ENCODE measurements at places on chromosomes 12 and 14.

GRCh38 chr12:1234073-1234472, 243.1 kb downstream of the ERC1 start:
- no peak for DNase-seq

GRCh38 chr14:24612196-24612595, 2.7 kb upstream of the GZMH start:
- no peak for DNase-seq

- DNase-seq: no peak
These were observed 20.4 kb downstream of the VASH1 start for GRCh38 chr14:76781648-76782051.

DNA sequence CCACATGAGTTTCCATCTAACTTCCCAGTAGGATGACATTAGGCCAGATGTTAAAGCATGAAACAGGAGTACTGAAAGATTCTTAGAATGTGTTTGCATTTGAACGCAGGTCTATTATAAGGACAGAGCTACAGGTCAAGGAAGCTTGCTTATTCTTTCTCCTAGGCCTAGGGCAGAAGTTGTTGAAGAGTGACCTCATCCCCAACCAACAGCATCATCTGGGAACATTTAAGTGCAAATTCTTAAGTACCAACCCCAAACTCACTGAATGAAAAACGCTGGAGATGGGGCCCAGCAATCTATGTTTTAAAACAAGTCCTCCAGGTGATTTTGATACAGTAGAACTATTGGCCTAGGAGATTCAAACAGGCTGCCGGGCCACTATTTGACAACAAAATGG, 52.4 kb downstream of the PAPLN start:
- no peak for DNase-seq

DNA sequence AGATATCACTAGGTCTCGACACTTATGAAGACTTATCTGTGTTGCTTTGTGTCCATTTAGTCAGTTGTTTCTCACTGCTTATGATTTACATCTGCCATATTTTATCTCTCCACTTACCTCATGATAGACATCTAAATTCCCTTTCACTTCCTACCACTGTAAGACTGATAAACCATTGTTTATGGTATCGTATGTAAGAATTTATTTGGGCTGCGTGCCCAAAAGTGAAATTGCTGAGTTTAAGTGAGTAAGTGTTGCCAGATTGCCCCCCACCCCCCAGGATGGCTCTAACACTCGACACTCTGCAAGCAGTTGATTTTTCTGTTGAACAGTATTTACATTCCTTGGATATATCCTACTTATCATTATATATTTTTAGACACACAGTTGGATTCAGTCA, 69.9 kb upstream of the MON2 start:
- DNase-seq: no peak

DNA sequence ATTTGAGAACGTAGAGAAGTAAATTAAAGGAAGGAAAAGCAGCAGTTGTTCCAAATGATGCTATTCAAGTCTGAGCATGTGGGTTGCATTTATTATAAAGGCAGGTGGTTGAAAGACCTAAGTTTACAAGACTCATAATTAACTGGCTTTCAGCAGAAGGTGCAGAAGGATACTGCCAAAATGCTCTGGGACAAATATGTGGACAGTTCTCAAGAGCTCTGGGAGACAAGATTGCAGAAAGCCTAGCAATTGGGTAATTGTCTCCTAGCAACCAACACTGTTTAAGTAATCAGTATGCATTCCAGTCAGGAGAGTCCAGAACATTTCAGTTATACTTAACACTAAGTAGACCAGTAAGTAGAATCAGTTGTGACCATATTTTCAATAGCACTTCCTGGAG, 131.5 kb downstream of the GPR135 start:
- DNase-seq: no peak

GRCh38 chr14:26401179-26401968, 196.5 kb downstream of the NOVA1 start:
- no peak for DNase-seq

DNA sequence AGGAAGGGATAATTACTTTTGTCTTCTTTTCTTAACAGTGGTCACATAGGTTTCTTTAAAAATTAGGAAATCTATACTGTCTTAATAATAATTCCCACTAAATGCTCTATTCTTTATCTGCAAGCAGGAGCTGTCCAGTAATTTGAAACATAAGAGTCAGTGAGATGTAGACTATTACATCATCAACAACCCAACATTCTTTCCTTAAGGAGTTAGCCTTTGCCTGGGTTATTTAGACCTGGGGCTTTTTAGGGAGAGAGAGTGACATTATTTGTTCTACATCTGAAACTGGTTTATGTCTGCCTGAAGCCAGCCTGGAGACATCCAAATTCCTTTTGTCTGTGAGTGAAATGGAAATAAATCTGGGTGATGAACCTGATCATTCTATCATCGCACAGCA, 294.4 kb downstream of the TMTC2 start:
- DNase-seq: no peak

DNA sequence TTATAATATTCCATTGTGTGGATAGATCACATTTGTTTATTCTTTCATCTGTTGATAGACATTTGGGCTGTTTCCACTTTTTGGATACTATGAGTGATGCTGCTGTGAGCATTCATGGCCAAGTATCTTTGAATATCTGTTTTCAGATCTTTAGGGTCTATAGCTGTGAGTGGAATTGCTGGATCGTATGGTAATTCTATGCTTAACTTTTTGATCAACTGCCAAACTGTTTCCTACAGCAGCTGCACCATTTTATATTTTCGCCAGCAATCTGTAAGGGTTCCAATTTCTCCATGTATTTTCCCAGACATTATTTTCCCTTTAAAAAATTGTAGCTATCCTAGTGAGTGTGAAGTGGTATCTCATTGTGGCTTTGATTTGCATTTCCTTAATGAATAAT, 238.1 kb downstream of the AACS start:
- no peak for DNase-seq

DNA sequence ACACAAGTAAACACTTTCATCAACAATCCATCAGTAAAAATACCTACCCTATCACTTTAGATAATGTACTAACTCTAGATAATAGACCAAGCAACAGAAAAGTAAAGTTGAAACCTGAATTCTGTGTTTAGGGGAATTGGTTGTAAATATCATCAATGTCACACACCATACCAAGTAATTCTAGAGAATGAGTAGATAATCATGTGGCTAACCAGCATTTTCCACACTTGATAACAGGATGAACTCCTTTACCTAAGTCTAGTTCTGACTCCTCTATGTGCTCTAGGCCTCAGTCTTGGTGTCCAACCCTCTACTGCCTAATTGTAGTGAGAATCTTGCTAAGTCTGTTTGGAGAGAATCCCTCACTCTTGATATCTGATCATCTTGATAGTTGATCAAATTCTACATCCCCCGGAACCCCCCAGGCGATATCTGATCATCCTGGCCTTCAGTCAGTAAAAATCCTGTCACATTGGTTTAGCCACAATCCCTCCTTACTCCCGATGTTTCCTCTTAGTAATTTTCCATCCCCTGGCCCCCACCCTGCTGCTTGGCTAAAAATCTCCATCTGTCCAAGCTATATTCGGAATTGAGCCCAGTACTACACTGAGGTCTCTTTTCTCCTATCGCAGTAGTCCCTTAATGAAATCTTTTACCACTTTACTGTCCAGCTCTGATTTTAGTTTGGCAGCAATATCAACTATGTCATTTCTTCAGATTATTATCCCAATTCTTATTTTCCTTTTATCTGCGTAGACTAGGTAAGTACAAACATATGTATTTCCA, 3.4 kb upstream of the SLCO1A2 start:
- DNase-seq: no peak

DNA sequence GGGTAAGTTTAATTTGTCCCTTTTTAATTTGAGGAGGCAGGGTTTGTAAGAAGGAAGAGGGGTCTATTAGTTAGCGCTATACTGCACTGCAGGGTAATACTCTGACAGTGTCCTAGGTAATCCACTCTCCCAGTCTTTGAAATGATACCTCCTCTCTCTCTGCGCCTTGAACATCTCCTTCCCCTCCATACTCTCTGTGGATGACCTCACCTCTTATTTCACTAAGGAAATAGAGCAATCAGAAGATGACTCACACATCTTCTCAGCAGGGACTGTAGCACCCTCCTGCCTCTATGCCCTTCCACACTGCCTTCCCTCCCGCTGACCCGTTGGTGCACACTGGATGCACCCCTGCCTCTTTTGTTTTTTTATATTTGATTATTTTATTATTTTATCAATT, 94.2 kb downstream of the GRIP1 start:
- DNase-seq: no peak

DNA sequence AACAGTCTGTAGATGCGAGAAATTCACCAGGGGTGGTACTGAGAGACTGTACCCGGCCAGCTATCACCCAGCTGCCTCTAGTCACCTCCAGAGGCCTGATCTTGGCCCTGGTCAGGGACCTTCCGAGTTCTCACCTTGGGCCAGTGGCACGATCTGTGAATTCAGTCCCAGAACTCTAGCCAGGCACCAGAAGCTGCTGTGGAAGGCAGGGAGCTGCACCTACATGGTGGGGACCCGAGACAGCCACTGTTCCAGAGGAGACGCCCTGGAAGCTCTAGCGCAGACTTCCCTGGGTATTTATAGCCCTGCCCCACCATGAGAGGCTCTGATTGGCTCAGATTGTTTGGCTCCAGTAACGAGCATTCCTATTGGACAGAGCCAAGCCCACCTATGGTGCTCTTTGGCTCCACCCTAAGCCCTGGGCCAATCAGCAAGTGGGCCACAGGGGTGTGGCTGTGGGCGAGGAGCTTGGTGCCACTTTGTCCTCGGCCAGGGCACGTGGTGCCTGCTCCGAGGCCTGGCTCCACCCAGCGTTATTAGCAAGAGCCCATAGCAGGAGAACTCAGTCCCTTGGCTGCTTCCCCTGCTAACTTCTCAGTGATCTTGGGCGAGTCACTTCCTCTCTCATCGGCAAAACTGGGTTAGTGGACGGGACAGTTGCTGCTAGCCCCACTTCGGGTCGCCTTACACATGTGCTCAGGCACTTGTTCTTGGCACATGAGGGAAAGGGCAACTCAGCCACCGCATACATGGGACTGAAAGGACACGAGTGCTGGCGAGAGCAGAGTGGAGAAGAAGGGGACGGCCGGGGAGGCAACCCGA, 89.0 kb upstream of the BCL11B start:
- no peak for DNase-seq

DNA sequence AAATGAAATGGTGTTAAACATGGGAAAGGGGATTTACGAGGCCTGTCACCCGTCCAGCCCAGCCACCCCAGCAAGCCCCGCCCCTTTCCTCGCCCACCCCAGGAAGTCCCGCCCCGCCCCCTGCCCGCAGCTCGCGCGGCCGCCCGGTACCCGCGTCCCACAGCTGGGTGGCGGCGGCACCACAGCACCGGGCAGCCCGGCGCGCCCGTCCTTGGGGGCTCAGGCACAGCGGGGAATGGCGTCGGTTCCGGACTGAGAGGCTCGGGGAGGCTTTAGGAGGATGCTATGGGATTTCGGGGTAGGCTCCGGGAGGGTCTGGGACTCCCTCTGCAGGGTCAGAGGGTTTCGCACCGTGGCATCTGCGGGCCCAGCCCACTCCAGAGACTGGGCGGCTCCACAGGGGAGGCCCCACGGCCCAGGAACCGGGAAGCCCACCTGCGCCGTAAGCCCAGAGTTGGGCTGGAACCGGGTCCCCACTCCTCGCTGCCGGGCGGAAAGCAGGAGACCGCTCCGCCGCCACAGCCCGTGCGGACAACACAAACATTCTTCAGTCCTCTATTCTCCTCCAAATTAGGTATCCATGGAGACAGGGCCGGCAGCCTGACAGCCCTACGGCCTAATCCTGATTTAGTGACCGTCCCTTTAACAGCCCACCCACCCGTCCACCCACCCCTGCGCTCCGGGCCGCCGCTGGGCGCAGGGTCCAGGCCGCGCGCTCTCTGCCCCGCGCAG, 1.4 kb downstream of the FIGNL2 start:
- DNase-seq: peak; percentile 33

DNA sequence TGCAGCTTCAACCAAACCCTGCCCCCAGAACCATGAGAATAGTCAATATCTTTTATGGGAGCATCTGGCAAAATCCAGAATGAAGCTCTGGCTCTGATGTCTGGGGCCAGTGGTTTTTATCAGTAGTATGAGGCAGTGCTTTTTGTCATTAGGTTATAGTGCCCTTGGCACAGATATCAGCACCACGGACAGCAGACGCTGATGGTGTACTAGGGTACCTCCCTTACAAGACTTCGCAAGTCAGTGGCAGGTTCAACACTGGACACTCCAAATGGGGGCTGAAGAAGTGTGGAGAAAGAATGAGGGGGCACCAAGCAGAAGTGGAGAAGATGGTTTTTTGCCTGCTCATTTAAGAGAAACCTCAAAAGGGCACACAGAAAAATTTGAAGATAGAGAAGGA, 68.2 kb upstream of the E2F7 start:
- no peak for DNase-seq

- DNase-seq: no peak
These were observed 13.9 kb downstream of the PPP1R36 start for GRCh38 chr14:64563696-64564095.
